D341Med (cell line): ENCODE measurements at places on chromosomes 5 and 9.

- no peak for DNase-seq
Measured at GRCh38 chr9:131475956-131476776, 26.6 kb upstream of the POMT1 start.

DNA sequence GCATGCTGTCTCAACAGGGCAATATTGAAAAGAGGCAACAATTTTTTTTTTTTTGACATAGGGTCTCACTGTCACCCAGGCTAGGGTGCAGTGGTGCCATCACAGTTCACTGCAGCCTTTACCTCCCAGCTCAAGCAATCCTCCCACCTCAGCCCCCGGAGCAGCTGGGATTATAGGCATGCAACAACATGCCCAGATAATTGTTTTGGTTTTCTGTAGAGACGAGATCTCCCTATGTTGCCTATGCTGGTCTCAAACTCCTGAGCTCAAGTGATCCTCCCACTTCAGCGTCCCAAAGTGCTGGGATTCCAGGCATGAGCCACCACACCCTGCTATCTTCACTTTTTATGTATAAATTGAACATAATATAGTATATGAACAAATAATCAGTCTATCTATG, 47.6 kb downstream of the PRELID2 start:
- no peak for DNase-seq

DNA sequence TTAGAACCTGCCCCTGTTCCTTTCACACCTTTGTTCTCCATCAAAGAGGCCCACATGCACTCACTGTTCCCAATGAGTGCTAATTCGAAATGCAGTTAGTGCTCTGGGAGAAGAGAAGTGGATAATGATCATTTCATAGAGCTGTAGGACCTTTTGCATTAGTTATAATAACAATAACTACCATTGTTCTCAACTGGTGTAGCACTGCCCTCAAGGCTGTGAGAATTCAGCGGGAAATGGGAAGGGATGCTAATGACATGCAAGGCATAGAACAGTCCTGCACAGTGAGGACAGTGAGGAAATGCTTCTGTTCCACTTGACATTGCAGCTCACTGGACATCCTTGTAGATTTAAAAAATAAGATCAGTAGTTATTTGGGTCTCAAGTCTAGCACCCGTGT, 187.4 kb downstream of the FBXL7 start:
- no peak for DNase-seq

DNA sequence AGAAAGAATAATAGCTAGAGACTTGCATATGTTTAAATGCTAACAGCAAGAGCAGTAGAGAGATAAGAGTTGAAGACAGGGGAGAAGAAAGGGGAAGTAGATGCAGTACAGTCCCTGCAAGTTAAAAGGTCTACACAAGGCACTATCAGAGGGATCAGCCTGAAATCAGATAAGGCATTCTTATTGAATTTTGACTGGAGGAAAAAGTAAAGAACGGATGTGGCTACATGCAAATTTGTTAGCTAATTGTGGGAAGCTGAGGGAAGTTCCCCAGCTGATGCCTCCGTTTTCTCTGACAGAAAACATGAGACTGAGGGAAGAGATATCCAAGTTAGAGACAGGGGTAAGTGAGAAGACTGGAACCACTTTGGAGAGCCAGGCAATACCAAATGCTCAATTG, 12.9 kb upstream of the RHOBTB3 start:
- DNase-seq, result no peak

GRCh38 chr9:70873506-70873905, 247.9 kb downstream of the TRPM3 start:
- DNase-seq, result no peak

DNA sequence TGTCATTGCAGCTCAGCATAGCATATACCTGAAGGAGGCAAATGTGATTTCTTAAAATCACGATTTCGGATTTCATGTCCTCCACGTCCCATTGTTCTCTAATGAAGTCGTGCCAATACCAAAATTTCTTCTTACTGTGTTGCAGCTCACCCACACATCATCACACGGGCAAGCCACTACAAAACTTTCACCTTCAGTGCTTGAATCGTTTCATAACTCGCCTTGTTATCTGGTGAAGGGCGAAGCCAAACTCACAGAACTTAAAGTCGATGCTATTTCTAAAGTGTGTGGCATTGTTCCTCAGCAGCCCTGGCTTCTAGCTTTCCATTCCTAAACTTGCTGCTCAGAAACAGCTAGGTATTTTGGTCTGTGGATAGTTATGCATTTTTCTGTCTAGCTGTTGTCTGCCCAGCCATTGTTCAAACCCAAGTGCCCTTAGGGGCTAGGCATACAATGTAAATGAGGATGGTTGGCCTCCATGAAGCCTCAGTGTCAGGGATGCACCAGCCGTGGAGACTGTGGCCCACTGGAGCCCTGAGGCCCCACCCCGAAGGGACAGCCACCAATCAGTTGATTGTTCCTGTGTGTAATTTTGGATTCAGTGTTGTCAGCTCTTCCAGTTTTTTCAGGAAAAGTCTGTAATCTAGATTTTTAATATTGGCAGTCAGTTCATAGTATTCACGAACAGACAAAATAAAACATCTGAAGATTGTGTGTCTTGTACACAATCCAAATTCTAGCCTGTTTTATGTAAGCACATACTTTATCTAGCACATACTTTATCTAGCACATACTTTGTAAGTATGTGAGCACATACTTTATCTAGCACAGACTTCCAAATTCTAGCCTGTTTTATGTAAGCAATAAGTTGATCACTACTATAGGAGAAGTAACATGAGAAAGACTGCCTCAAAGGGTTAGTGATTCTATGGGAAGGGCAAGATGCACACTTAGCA, 112.8 kb downstream of the DAPK1 start:
- DNase-seq, result no peak

DNA sequence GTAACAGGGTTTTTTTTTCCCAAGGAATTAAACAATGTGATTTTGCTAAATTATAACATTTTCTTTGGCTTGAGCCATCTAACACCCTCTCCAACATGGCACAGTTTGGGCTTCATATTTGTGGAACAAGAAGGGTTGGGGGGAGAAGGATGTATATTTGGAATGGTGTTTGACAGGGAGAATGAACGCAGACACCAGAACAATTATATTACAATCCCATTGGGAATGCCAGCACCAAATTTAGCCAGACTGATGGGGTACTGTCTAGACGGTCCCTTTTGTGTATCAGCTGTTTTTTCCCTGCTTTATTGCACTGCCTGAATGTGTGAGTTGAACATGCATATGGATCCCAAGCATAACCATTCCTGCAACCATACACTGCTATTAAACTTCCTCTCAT, 130.9 kb upstream of the TMEM161B start:
- DNase-seq, result peak; percentile 28

GRCh38 chr9:93024986-93025630, 33.4 kb upstream of the SUSD3 start:
- no peak for DNase-seq

- no peak for DNase-seq
Measured at GRCh38 chr5:38323645-38324295, 65.4 kb downstream of the EGFLAM start.

DNA sequence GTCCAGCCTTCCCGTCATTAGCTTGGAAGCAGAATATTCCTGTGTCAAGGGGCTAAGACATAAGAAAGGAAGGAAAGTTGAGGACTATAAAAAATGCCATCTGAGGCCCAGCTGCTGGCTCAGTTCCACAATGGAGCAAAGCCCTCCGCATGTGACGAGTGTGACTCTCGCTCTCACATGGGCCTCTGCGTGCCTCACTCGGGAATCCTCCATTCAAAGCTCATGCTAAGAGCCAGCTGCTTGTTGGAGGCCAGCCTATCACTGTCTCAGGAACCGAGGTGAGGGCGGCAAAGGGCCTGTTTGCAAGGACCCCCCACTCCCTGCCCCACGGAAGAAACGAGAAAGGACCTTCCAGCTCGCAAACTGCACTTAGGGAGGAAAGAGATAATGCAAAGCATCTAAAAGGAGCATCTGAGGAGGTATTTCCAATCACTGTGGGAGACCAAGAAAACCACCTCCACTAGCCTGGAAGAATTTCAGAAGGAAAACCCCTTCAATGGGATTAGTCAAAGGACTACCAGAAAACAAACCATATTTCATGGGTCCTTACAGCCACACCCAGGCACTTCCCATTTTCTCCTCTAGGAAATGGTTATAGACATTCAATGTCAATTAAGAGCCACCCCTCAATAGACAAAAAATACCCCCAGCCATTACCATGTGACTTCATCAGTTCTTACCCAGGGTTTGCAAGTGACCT, 95.3 kb downstream of the PRRT1B start:
- no peak for DNase-seq

DNA sequence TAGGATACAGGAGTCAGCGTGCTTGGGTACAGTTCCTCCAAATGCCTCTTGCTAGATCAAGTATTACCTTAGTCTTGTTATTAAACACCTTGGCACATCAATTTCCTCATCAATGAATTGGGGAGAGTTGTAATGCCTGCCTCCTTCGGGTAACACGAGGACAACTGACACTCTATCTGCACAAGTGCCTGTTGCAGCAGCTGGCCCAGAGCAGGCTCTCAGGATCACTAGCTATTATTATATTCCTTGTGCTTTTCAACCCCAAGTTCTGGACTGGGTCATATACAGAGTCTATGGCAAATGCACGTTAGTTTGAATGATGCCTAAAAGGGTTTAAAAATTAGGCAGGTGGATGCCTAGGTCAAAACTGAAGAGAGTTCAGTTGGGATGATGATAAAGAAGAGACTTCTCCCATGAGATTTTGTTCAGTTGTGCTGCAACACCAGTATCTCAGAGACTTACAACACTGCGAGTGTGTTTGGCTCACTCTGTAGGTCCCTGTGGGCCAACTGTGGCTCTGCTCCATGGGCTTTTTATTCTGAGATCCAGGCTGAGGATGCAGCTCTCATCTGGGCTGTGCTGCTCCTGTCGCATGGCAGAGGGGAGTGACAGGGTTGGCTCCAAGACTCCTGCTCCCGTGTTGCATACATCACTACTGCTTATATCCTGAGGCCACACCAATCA, 41.1 kb upstream of the TEX48 start:
- DNase-seq, result no peak

- peak; percentile 30 for DNase-seq
Measured at GRCh38 chr5:119269061-119269944, 86.5 kb upstream of the TNFAIP8 start.

- DNase-seq, result peak; percentile 64
Measured at GRCh38 chr9:130770679-130771442, 64.2 kb upstream of the ABL1 start.

- no peak for DNase-seq
Measured at GRCh38 chr9:96491079-96491879, 41.3 kb downstream of the HABP4 start.

DNA sequence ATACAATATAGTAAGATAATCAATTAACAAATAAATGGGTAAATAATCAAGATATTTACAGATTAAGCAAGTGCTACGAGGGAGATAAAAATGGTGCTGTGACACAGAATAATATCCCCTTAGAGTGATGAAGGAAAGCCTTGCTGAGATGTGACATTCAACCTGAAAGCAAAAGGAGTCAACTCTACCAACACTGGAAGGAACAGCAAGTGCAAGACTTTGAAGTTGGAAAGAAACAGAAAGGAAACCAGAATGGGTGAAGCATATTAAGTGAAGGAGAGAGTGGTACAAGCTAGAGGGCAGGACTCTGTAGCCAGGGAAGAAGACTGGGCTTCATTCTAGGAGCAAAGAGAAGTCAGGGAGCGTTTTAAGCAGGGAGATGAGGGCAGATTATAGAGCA, 12.2 kb upstream of the MEGF9 start:
- no peak for DNase-seq

DNA sequence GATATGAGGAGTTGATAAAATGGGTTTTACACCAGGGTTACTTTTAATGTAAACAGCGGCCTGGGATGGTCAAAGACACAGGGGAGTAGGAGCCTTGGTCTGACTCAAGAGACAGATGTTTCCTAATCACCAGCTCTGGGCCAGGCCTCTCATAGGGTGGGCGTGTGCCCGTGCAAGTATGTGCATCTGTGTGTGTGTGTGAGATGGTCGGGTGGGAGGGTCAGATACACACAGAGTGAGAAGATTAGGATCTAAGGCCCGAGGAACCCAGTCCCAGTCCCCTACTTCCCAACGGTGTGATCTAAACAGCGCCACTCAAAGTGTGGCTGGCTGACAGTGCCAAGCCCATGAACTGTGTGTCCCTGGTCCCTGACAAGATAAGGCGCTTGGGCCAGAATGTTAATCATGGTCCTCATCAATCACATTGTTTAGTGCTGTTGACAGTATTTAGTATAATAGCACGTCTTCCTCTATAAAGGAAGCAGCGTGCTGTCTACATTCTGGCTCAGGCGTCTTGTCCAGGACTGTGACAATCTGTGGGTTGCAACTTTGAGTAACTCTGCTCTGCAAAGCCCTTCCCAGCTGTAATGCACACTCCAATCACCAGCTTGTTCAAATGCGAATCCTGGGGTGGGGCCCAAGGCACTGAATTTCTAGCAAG, 173.7 kb downstream of the DAB2IP start:
- DNase-seq, result no peak

DNA sequence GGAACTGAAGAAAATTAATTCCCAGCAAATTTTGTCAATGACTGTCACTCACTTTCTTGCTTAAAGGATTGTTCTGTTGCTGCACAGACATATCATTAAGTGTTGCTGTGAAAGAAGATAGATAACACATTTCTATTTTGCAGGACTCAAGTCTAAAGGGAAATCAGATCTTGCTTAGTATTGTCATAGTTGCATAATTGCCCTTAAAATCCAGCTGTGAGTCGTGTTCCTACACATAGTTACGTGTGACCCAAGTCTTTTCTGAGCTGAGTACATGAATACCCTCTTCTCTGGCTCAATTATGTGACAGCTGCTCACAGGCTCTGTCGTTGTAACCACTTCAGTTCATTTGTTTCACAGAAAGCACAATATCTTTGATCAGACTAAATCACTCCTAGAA, 390.8 kb downstream of the DTWD2 start:
- DNase-seq, result no peak

- no peak for DNase-seq
Measured at GRCh38 chr9:35414889-35415288, 75.0 kb upstream of the RUSC2 start.

DNA sequence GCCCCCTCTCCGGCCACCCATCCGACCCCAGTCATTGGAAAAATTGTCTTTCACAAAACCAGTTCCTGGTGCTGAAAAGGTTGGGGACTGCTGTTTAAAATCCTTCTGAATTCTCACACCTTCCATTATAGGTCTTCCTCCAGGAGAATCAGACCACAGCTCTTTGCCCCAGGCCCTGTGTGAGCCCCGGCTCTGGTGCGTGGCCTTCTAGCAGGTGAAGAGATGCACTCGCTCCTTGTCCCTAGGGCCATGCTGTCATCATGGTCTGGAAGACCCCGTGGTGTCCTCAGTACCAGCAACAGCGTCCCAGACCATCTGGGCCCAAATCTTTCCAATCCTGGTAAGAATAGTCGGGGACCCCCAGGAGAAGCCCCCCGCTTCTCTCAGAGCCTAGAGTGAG, 95.2 kb downstream of the DAP start:
- DNase-seq, result no peak

DNA sequence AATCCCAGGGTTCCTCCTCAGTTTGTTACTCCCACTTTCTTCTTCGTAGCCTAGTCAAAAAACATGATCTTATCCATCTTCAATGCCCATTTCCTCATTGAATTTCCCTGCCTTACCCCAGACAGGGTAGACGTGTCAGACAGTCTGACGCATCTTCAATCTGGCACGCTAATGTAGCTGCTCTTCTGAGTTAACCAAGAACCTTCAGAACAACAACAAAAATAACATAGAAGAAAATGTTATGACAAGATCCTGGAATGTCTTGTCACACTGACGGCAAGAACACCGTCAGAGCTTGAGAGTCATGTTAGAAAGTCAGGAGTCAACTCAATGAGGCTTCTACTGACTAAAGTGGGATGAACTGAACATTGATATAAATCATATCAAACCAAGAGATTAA, 122.7 kb upstream of the SPDL1 start:
- DNase-seq, result no peak

- no peak for DNase-seq
Measured at GRCh38 chr9:120885958-120886357, 9.0 kb upstream of the PHF19 start.

- no peak for DNase-seq
Measured at GRCh38 chr5:142034994-142035393, 22.2 kb upstream of the GNPDA1 start.
